Kidney tubule cell (primary cell): ENCODE measurements at places on chromosomes 11 and 22.
A peak's percentile ranks its signal among the peaks of the same experiment; 100 is the strongest.

DNA sequence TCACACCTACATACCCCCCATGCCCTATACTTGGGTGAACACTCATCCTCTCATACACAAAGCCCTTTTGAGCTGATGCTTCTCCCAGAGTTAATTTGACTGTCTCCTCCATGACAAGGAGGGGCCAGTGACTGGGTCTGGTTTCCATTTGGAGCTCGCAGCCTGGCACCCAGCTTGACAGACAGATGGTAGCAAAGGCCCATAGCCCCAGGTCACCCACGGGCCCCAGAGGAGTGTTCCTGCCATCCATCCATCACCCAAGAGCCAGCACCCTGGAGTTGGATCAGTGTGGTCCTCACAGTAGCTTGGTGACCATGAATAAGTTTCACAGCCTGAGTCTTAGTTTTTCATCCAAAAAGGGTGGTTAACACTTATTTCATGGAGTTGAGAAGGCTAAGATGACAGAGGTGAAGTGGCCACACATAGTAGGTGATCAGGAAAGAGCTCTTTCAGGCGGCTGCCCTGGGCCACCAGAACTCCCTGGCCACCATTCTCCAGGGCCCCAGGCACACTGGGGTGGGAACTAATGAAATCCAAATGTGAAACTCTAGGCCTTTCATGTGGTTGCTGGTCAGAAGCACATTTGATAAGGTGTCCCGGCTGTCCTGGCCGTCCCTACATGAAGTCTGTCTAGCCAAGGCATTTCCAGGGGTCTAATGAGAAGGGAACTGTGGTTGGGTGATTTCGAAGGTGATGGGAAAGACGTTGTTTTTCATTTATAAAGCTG lies 42.4 kb downstream of the LIF start:
- DNase-seq: no peak

DNA sequence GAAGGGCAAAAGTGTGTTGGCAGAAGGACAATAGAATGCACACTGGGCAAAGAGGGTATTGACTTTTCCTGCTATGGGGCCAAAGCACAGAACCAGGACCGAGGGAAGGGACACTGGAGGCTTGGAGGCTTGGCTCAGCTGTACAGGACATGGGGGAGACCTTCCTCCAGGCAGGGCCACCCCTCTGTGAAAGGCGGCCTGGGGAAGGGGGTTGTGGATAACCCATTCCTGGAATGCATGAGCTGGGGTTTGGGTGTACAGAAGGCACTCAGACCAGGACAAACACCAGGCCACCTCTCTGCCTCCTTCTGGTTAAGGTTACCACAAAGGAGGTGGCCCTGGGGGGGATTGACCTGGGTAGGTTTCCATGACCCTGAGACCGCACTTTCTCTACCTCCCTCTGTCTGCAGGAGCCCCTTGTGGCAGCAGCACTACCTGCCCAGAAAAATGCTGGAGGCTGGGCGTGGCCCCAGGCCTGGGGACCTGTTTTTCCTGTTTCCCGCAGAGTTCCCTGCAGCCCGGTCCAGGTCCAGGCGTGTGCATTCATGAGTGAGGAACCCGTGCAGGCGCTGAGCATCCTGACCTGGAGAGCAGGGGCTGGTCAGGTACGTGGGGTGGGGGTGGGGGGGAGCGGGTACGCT lies 9.6 kb downstream of the P2RY2 start:
- DNase-seq: peak; percentile 58

GRCh38 chr22:39501644-39502108 lies 414 bp upstream of the MIEF1 start:
- no peak for DNase-seq

- DNase-seq: no peak
These were observed 12.4 kb upstream of the KIAA0930 start for GRCh38 chr22:45253039-45253641.

DNA sequence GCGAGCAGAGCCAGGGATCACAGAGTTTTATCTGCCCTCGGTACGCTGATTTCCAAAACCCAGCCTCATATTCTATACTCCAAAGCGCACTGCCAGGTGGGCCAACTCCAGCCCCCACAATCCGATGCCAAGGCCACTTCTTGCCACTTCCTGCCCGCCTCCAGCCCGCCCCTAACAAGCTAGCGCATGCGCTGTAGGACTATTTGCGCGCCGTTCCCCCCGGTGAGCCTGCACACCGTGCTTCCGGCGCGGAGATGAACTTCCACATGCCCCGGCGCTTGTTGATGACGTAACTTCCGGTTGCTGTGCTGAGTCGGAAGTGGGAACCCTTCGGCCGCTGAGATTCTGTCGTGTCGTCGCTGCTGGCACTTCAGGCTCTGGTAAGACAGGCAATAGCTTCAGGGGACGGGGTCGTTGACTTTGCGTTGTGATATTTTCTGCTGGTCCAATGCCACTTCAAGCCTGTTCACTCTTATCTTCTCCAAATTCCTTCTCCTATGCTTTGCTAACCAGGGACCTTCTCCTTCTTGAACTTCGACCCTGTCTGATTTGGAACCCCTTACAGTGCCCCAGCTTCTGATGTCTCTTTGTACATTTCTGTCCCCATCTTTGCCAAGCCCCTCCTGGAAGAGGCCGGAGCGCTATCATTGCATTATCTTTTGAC lies at the start of gene UBE4A:
Gene UBE4A (plus strand): TSS at position 306 of the 664 bp plus-strand sequence. CDS start 5,481 bp downstream, outside the sequence.
- DNase-seq: peak; percentile 93
